ENCODE measurements at places on chromosomes 1 and 21.

DNA sequence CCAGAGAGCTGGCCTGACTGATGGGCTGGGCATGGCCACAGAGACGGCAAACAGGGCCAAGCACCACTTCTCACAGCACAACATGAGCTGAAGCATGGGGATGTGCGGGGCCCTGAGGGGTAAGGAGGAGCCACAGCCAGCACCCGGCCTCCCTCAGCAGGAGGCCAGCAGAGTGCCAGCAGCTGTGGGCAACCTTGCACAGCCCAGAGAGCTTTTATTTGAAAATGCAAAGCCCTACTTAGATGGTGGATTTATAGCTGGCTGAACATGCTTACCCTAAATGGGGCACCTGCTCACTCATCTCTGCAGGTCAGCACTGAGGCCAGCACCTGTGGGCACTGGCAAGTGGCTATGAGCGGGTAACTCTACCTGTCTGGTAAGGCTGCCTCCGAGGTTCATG, 44.1 kb downstream of the SLC66A1 start:
- DNase-seq = no peak

- DNase-seq = no peak
Measured at GRCh38 chr1:38026592-38027200, 14.2 kb downstream of the UTP11 start.

DNA sequence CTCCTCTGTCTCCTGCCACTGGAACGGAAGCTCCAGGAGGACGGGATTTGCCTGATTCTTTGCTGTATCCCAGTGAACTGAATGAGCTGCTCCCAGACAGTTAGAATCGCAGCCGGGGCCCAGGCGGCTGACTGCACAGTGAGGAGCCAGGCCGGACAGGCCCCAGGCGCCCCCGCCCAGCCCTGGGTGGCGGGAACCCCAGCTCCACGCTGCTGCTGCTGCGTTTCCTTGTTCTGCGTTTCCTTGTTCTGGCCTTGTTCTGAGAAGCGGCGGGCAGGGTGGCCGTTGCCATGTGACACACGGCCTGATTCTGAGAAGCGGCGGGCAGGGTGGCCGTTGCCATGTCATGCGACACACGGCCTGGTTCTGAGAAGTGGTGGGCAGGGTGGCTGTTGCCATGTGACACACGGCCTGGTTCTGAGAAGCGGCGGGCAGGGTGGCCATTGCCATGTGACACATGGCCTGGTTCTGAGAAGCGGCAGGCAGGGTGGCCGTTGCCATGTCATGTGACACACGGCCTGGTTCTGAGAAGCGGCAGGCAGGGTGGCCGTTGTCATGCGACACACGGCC, 56.2 kb downstream of the SLC37A1 start:
- DNase-seq = no peak

DNA sequence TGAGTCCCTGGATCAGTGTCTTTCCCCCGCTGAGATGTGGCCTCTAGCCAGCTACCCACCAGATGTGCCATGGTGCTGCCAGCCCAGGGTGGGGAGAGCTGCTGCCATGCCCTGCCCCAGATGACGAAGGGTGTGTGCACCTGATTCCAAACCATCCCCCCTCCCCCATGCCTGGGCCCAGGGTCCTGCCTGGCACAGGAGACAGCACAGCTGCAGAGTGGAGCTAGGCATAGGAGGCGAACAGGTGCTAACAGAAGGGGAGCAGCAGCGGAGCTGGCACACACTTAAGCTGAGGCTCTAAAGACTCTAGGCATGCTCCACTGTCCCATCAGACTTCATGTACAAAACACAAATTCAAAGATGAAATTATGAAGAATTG, 9.0 kb upstream of the LDLRAP1 start:
- DNase-seq = no peak

GRCh38 chr1:220983877-220984635, 104.8 kb downstream of the HLX start:
- no peak for DNase-seq

GRCh38 chr1:111723871-111724270, 15.3 kb downstream of the INKA2 start:
- DNase-seq = no peak

GRCh38 chr1:207882692-207883091, 28.2 kb downstream of the CD34 start:
- no peak for DNase-seq

DNA sequence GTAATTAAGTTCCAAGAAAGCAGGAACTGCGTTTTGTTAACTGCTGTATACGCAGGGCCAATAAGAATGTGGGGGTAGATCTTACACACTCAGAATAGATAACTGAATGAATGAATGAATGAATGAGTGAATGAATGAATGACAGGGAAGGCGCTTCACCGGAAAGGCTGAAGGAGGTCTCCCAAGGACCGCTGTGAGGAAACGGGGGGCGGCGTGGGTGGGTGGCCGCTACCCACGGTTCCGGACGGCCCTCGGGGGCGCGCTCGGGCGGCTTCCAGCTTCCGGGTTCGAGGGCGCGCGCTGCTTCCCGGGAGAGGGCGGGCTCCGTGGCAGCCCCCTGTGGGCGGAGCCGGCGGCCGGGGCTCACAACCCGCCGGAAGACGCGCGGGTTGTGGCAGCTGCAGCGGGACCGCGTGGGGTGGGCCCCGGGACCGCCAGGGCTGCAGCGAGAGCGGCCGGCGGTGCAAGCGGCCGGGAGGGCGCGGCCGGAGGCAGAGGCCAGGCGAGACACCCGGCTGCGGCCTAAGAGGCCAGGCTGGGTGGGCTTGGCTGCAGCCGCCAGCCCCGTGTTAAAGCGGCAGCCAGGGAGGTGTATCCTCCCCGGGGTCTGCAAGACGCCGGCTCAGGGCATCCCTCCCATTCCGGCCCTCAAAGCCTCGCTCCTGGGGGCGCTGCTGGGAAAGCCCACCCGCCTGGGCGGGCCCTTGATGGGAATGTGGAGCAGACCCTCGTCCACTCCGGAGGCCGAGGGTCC, at the start of gene ZFP69:
Gene ZFP69, plus strand, starts transcription at position 367 of the 754 bp plus-strand sequence. CDS start 2,072 bp downstream, outside the sequence.
- DNase-seq = peak; percentile 20

DNA sequence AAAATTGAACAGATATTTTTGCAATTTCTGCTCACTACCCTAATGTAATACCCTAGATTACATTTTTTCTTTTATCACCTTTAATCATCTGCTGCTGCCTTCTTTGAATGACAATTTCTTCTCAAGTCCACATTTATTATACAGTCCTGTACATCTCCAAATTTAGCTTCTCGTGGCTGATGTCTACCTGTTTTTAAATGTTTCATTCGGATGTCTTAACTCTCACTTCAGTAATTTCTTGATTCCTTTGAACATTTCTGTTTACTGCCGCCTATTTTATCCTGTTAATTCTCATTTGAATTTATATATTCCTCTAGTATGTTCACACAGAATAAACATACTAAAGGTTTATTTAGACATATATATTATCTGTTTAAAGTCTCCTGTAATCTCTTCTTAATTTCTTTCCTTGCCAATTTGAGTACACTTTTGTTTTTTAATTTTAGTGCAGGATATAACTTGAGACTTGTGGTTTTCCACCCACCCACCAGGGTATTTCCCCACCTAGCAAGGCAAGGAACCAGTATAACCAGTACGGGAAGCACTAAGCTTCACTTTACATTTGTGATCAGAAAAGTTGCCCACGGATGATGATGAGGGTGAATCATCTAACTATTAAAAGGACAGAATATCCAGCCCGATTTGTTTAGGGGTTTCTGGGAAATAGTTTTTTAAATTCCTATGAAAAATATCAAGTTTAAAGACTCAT, 12.7 kb downstream of the INSL5 start:
- DNase-seq = peak; percentile 30

DNA sequence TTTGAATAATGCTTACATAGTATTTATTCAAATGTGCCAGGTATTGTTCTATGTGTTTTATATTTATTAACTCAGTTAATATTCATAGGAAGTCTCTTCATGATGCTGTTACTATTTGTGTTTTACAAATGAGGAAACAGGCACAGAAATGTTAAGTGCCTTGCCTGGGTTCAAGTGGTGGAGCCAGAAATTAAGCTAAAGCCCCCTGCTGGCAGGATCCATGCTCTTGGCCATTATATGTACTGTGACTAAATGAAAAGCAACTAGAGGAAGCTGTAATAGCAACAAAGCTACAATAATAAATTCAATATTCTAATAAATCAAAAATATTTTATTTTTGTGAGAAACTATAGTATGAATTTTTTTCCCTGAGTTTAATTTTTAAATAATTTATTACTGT, 30.0 kb downstream of the IARS2 start:
- DNase-seq = no peak

GRCh38 chr1:222592171-222592570, 2.4 kb upstream of the TAF1A start:
- DNase-seq = no peak

DNA sequence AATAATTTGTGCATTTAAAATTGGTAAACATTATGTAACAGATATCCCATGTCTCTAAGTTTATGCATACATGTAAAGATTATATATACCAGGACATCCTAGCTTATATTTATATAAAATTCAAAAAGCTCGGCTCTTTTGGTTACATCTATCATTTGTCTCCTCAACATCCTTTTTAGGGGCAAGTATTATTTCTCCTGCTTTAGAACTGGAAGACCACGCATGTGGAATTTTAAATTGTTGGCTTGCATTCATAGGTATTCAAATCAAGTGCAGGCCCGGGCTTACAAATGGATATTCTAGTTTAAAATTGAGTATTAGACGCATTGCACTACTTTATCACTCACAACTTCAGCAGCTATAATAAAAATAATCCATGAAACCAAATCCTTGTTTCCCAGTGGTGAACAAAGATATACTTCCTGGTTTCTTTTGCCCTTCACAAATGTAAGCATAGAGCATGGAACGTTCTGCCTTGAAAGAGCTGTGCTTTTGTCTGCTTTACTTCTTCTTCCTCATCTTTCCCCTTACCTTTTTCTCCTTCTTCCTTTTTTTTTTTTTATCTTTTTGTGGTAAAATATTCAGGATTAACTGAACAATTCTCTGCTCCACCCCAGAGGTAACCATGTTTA, 57.1 kb downstream of the DDAH1 start:
- DNase-seq = no peak

GRCh38 chr21:20943561-20943997, 54.6 kb upstream of the NCAM2 start:
- no peak for DNase-seq

- no peak for DNase-seq
Measured at GRCh38 chr1:199272139-199272544, 633.3 kb downstream of the PTPRC start.

DNA sequence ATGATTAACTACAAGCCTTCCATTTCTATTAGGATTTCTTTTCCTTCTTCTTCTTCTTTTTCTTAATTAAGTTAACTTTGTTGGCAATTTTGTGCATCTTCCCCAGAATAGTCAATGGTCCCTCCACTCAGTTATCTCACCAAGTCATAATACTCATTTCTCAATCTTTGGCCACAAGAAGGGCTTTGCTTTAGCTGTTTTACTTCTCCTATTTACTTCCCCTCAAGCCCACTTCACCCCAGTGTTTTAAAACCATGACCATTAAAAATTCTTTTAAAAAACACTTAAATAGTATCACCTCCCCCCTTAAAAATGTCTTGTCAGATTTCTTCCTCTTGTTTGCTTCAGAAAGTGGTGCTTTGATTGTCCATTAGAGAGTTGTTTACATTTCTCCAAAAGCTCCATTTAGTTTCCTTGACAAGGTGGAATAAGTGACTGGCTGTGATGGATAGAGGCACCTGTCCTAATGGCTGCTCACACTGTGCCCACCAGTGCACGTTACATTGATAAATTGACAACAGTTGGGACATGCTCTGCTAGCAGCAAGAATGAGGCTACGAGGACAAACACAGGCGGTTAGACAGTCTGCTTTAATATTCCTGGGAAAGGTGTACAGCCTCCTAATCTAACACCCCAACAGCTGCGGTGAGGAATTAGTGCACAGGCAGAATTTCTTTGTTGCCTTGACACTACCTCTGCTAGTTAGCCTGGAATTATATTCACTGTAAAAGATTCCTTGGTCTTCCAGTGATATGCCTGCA, 354.7 kb downstream of the LMO4 start:
- DNase-seq = no peak

GRCh38 chr21:29708401-29708800, 231.4 kb downstream of the GRIK1 start:
- no peak for DNase-seq

DNA sequence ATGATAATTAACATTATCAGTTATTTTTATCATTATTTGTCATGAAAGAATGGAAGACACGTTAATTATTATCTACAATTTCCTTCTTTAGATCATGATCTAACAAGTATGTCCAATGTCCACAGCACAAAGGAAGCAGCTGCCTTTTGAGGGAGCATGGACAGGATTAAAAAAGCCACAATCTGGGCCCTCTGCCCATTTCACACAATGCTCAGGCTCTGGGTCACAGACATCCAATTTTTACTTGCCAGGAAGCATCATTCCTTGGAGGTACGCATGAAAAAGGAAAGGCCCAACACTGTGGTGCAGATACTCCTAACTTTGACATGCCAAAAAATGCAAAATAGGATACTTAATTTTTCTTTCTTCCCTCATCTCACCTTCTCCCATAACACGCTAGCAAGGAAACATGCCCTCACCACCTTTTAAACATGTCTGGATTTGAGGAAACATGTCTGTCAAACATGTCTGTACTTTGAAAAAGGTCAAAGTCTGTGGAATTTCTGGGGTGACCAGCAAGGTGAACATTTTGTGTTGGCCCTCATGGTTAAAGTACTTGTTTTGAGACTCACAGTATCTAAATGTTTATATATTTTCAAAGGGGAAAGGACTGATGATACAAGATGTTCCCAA, 40.0 kb downstream of the GADD45A start:
- DNase-seq = no peak

DNA sequence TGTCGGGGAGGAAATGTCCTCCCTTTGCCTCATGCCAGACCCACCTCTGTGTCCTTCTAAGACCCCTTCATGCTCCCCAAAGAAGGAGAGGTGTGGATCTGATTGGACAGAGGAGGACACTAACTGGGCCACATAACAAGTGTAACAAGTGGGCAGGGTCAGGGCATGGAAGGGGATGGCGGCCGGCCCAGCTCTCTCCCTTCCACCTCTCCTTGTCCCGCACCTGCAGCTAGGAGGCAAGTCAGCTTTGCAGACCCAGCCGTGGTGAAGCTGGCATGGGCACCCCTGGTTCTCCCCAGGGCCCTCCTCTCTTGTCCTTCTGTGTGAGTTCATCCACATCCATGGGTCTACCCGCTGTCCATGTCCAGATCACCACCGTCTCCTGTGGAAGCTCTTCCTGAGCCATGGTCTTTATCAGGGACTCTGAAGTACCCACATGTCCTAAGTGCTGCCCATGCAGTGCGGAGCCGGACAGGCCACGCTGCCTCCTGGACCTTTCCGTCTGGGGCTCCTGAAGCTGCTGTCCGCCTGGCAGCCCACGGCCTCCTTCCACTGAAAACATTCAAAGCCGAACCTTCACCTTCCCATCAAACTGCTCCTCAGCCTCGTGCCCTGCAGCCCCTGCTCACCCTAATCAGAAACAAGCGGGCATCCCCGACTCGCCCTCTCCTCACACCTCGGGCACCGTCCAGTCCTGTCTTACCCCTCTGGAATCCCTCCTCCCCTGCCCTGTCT, 460.5 kb downstream of the PTPRU start:
- DNase-seq = no peak

GRCh38 chr1:152448095-152448494, 34.0 kb upstream of the CRNN start:
- no peak for DNase-seq

GRCh38 chr1:37629726-37630425, 4.8 kb downstream of the RSPO1 start:
- no peak for DNase-seq
